ENCODE measurements at places on chromosomes 1 and 21.

- DNase-seq, result no peak
Observed at GRCh38 chr21:25870084-25870483, 135.3 kb downstream of the GABPA start.

DNA sequence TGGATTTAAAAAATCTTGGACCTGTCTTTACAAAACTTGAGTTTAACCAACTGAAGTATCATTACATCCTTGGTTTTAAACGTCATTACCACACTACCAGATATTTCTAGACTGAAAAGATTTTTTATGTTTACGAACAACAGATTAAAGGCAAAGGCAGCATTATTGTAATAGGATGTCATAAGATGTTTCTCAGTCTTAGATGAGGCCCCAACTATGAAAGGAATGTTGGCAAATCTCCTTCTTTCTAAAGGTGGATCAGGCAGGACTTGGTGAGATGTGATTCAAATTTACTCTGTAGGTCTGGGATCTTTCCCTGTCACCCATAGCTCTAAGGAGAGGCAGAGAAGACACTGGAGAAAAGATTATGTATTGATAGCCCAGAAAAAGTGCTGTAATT lies 417.9 kb downstream of the PTBP2 start:
- DNase-seq, result no peak

- no peak for DNase-seq
Observed at GRCh38 chr1:41003127-41003639, 18.3 kb downstream of the SLFNL1 start.

DNA sequence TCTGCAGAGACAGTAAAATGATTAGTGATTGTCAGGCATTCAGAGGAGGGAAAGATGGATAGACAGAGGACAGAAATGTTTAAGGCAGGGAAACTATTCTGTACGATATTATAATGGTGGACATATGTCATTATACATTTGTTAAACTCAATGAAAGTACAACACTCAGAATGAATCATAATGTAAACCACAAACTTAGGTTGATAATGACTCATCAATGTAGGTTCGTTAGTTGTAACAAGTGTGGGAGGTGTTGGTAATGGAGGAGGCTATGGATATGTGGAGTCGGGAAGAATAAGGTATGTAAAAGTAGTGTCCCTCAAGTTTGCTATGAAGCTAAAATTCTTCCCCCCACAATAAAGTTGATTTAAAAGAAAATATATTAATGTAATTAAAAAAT lies 455.0 kb downstream of the BRINP3 start:
- DNase-seq, result no peak

- DNase-seq, result no peak
Observed at GRCh38 chr1:150981177-150981804, 801 bp upstream of the ANXA9 start.

Data from stimulated activated naive CD8-positive, alpha-beta T cell treated with anti-CD3 and anti-CD28 coated beads, Interleukin-15, amount 100 ng/mL, for 72 hours (primary cell).